Activated CD4-positive, alpha-beta T cell treated with anti-CD3 and anti-CD28 coated beads, Interleukin-2, amount 10 ng/mL, durations not matched to agents 24 days and 14 days (primary cell): ENCODE measurements at places on chromosomes 12 and 14. TPM values are rescaled to one million over a fixed set of nuclear protein-coding genes. Genes with fewer than 3 reads are reported as not detected.

IL26 gene
- 6.9 and 7.7 TPM in 2 replicates for total RNA-seq

ST8SIA1 gene
- total RNA-seq: 0.21 and 0.28 TPM in 2 replicates

CCDC92 gene
- total RNA-seq: 7.3 and 7.5 TPM in 2 replicates

TCL1A gene
- not detected in 2 replicates for total RNA-seq

EMP1 gene
- total RNA-seq: 22.2 and 26.4 TPM in 2 replicates

LALBA gene
- total RNA-seq: not detected in 2 replicates

RNASE11 gene
- total RNA-seq: not detected in 2 replicates

SERPINA9 gene
- total RNA-seq: not detected in 2 replicates

GRCh38 chr14:91885113-91885712 lies 17.9 kb upstream of the TC2N start:
- H3K36me3 ChIP-seq: no peaks in the 10 kb centered on the region
- H3K4me3 ChIP-seq: no peak overlapping the region
- H3K27me3 ChIP-seq: no peaks in the 10 kb centered on the region
- no peak for DNase-seq
- peaks cover 23% of the 10 kb centered on the region for H3K4me1 ChIP-seq

- DNase-seq: no peak
- no peak overlapping the region for H3K27ac ChIP-seq
- no peaks in the 10 kb centered on the region for H3K36me3 ChIP-seq
- H3K4me3 ChIP-seq: no peak overlapping the region
- H3K27me3 ChIP-seq: peaks cover 3% of the 10 kb centered on the region
- H3K4me1 ChIP-seq: no peaks in the 10 kb centered on the region
Measured at GRCh38 chr12:64061868-64062375, 160.2 kb downstream of the KICS2 start.

GRCh38 chr14:53473480-53473879 lies 320.4 kb upstream of the DDHD1 start:
- H3K4me3 ChIP-seq: no peak overlapping the region
- no peaks in the 10 kb centered on the region for H3K4me1 ChIP-seq
- H3K27me3 ChIP-seq: no peaks in the 10 kb centered on the region
- no peak overlapping the region for H3K27ac ChIP-seq

DNA sequence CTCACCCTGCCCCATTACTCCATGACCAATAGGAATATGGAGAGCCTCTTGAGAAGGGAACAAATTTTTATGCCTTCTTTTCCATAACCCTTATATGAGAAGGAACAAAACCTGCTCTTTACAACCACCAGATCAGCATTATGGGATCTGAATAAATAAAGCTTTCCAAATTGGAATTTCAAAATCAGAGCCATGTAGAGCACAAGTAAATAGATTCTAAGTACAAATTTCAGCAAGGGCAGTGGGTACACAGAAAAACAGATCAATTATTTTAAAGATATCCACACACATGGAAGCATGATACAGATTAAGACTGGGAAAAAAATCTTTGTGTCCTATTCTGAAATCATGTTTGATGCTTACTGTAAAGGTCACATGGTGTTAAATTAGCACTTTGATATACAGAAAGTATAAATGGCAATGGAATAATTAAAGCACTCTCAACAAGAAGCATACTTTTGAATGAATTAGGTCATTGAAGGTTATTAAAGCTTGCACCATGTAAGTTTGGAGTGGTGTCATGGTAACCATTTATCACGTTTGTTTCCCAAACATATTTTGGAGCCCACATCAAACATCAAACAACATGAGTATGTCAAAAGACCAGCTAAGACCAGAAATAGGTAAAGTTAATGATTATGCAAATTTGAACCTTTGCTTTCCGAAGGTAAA lies 75.9 kb upstream of the AVPR1A start:
- no peak overlapping the region for H3K4me3 ChIP-seq
- no peaks in the 10 kb centered on the region for H3K36me3 ChIP-seq

GRCh38 chr12:46647034-46647433 lies 178.8 kb downstream of the SLC38A4 start:
- H3K27me3 ChIP-seq: no peaks in the 10 kb centered on the region
- no peak overlapping the region for H3K27ac ChIP-seq
- no peak for DNase-seq
- H3K36me3 ChIP-seq: peaks cover 22% of the 10 kb centered on the region
- no peaks in the 10 kb centered on the region for H3K4me1 ChIP-seq

- H3K4me3 ChIP-seq: no peak overlapping the region
- peaks cover 31% of the 10 kb centered on the region for H3K4me1 ChIP-seq
- no peak overlapping the region for H3K27ac ChIP-seq
- peaks cover 30% of the 10 kb centered on the region for H3K27me3 ChIP-seq
- H3K36me3 ChIP-seq: no peaks in the 10 kb centered on the region
- peak; percentile 56 for DNase-seq
Measured at GRCh38 chr14:32205984-32206383, 2.9 kb upstream of the RNU6-8 start.

DNA sequence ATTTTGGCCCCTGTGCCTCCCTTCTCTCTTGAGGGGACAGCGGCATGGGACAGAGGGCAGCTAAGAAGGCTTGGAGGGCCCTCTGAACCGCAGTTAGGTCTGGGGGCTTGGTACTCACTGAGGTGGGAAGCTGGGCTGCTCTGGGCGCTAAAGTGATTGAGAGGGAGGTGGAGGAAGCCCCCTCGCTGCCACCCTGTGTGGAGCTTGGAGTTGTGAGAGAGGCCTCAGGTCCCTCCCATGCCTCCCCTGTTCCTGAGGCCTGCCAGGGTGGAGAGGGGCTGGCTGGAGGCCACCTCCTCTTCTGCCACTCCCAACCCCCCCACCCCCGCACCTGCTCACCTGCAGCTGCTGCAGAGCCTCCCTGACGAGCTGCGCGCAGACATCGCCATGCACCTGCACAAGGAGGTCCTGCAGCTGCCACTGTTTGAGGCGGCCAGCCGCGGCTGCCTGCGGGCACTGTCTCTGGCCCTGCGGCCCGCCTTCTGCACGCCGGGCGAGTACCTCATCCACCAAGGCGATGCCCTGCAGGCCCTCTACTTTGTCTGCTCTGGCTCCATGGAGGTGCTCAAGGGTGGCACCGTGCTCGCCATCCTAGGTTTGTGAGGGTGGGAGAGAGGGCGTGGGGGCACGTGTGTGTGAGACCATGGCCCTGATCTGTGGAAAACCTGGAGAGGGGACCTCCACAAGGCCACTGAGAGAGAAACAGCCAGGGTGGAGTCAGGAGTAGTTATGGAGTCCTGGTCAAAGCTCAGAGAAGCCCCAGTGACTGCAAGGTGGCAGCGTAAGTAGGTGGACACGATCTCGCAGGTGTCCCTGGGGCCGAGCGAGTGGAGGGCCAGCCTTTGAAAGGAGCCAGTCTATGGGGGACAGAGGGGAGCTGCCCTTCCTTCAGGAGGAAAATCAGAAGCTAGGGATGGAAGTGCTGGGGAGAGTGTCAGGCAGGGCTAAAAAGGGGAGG lies 11.2 kb downstream of the KCNH3 start:
- no peak overlapping the region for H3K27ac ChIP-seq
- peaks cover 34% of the 10 kb centered on the region for H3K27me3 ChIP-seq
- no peaks in the 10 kb centered on the region for H3K36me3 ChIP-seq
- DNase-seq: no peak
- H3K4me1 ChIP-seq: peaks cover 6% of the 10 kb centered on the region

- H3K27me3 ChIP-seq: peaks cover 25% of the 10 kb centered on the region
- no peaks in the 10 kb centered on the region for H3K4me1 ChIP-seq
- no peak overlapping the region for H3K27ac ChIP-seq
- no peaks in the 10 kb centered on the region for H3K36me3 ChIP-seq
Measured at GRCh38 chr12:25135531-25136154, 59.3 kb downstream of the DNAI7 start.
